ENCODE measurements at places on chromosomes 16 and 17.

GRCh38 chr17:35255316-35255715, 12.4 kb downstream of the SLFN5 start:
- DNase-seq, result no peak

GRCh38 chr17:41787021-41787418, 509 bp upstream of the JUP start:
- no peak for DNase-seq

DNA sequence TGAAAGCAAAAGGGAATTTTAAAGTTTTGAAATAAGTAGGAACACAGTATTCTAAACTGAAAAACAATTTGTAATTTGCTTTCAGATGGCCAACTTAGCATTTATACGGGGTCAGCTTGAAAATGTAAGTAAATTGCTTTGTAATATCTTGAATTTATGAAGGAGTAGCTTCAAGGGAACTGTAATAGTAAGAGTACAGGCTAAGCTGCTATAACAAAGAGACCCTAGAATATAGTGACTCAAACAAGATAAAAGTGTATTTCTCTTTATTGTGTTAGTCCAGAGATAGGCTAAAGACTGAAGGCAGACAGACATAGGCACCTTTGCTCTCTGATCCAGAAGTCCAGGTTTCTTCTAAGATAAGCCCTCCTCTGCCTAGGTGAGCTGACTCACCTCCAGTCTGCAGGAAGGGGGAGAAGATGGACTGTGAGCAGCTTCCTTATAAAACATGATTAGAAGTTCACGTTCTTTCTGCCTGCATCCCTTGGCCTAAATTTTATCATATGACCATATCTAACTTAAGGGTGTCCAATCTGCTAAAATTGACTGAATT, 3.2 kb downstream of the TTC19 start:
- no peak for DNase-seq

GRCh38 chr17:82653651-82654528, 5.6 kb upstream of the WDR45B start:
- no peak for DNase-seq

- no peak for DNase-seq
Measured at GRCh38 chr16:85543536-85543935, 69.6 kb upstream of the GSE1 start.

DNA sequence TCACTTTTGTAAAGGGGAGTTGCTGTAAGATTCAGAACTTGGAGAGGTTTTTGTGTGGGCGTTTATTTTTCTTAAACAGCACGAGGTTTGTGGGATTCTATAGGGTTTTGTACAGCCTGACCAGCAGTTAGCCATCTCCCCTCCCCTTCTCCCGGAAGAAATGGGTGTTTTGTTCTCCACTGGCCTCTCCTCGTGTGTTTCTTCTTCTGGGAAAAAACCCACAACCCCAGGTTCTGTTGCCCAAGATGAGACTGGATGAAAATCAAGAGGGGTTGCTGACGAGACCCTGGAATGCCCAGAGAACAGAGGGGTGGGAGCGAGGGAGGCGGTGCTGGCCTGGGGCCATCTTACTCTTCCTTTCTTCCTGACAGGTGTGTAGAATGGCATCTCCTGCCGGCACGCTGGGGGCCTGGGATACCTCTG, 186.1 kb downstream of the MSI2 start:
- DNase-seq, result no peak

GRCh38 chr16:85536073-85536410, 77.1 kb upstream of the GSE1 start:
- no peak for DNase-seq

GRCh38 chr17:59695945-59696681, 11.1 kb downstream of the PTRH2 start:
- no peak for DNase-seq

DNA sequence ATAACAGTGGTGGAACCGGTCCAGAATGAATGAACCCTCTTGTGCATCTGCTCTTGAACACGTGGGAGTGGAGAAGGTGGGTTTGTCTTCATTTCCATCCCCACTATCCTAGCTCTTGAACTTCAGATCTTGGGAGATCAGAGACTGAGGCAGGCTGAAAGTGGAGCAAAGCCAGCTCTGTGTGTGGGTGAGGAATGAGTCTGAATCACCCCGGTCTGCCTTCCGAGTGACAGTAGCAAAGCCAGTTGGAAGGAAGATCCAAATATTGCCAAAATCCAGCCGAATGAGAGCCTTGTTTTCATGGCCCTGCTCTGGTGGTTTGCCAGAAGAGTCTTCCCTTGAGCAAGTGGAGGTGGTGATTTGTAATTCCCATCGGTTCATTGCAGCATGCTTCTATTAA, 29.0 kb upstream of the ASIC2 start:
- no peak for DNase-seq

DNA sequence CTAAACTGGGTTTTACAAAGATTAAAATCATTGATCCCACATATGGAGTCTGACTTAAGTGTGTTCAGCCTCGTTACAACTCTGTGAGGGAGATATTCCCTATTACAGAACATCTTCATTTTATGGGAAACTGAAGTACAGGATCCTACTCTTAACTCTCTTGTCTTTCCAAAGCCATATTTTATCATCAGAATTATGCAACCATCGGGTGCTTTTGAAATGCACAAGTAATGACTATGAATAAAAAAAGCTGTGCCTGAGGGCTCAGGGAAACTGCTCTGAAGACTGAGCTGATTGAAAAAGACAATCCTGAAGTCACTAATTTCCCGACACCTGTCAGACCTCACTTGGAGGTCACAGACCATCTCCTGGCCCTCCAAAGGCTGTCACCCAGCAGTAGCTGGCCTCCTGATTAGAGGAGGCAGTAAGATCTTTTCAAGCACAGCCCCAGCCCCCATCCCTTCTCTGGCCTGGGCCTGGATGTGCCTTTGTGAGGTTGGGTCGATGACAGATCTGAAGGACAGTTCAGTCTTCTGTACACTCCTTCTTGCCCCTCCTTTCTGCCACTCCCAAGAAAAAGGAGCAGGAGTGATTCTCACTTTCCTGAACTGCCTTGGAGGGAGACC, 5.6 kb downstream of the AKAP1 start:
- no peak for DNase-seq

GRCh38 chr16:50473356-50473945, 74.7 kb upstream of the NKD1 start:
- no peak for DNase-seq

DNA sequence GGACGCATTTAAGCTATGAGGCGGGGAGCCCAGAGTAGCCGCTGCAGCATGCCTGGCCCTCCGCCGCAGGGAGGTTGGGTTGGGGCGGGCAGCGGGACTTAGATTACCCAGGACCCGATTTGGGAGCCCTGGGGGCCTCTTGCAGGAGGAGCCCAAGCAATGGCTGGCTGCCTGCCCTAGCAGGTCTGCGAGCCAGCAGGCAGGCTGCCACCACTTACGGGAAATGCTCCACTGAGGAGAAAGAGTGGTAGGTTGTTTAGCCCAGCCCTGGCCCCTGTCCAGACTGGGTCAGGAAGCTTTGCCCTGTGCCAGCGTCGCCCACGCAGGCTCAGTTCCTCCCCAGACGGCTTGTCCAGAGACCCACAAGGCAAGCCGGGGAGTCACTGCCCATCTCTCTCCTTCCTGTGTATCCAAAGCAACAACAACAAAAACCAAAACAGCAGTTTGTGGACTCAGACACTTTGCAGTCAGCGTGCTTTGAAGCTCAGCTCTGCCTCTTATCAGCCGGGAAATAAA, 10.3 kb upstream of the TVP23A start:
- no peak for DNase-seq

- no peak for DNase-seq
Measured at GRCh38 chr16:66334853-66335574, 31.5 kb upstream of the CDH5 start.

- DNase-seq, result no peak
Measured at GRCh38 chr17:79843474-79843815, 4.2 kb upstream of the CBX4 start.

- no peak for DNase-seq
Measured at GRCh38 chr17:7063518-7064094, 16.4 kb downstream of the CLEC10A start.

DNA sequence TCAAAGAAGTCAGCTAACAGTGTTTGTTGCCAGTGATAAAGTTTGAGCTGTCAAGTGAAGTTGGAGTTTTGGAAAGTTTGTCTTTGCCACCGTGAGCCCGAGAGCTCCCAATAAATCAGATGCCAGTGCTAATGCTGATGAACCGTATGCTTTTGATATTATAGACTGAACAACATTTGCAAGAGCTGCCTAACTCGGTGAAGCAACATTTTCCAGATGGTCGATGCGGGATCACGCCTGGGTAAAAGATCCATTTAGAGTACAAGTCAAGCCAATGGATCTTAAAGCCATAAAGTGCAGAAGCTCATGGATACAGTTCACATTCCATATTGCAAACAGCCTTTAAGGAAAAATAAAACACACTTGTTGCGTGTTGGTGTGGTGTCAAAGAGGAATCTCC, 9.6 kb downstream of the BANP start:
- no peak for DNase-seq

DNA sequence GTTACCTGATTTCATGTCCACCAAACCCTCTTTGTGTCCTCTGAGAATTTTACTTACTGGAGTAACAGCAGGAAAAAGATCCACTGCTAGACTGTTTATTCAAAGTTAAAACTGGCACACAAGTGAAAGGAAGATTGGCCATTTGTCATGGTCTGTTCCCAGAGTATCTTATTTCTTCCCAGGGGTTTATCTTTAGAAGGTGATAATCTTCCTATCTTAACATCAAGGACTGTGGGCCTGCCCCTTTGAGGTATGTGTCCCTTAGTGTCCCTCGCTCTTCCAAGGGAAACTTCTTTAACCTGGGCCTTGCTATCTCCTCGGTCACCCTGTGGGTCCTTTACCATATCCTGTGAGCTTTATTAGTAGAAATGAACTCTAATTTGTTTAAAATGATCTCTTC, 49.7 kb downstream of the ARHGAP44 start:
- no peak for DNase-seq

DNA sequence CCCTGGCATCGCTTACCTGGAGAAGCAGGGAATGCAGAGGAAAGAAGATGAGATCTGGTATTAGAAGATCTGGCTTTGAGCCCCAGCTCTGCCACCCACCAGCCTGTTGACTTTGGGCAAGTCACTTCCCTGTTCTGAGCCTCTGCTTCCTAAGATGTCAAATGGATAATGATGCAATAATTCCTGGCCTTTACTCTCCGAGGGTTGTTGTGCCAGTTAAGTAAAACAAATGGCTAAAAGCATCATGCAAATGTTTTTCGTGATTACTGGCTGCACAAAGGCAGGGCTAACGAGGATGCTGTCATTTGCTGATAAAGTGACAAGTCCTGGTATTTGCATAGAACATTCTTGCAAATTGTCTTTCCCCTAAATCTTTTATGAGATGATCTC, 1.3 kb upstream of the ZNF821 start:
- no peak for DNase-seq
